ENCODE measurements at places on chromosomes 2 and 18.

DNA sequence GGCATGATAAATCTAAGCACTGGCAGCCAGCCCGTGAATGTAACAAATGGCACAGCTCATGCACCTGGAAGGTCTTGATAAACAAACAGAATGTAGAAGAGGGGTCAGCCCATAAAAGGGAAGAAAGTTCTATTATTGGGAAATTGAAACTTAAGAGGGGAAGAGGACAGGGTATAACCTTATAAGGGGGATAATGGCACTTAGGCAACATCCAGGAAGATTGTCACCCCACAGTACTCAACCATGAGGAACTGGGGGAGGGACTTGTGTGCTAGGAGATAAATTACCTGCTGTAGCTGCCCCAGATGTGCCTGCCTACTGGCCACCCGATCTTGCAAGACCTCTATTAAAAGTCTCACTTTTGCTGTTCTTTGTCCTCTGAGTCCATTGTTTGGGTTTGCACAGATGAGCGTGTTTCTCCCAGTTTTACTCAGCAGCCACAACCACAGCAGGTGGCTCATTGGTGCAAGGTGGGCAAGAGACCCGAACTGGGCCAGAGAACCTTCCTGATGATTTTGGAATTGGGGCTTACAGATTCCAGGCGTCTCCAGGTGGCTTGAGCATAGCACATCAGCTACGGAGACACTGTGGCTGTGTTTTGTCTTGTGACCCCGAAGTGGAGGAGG, 79.0 kb upstream of the TAF1B start:
- no peak for DNase-seq

- DNase-seq: no peak
These were observed 41.2 kb upstream of the RAB27B start for GRCh38 chr18:54787121-54787520.

DNA sequence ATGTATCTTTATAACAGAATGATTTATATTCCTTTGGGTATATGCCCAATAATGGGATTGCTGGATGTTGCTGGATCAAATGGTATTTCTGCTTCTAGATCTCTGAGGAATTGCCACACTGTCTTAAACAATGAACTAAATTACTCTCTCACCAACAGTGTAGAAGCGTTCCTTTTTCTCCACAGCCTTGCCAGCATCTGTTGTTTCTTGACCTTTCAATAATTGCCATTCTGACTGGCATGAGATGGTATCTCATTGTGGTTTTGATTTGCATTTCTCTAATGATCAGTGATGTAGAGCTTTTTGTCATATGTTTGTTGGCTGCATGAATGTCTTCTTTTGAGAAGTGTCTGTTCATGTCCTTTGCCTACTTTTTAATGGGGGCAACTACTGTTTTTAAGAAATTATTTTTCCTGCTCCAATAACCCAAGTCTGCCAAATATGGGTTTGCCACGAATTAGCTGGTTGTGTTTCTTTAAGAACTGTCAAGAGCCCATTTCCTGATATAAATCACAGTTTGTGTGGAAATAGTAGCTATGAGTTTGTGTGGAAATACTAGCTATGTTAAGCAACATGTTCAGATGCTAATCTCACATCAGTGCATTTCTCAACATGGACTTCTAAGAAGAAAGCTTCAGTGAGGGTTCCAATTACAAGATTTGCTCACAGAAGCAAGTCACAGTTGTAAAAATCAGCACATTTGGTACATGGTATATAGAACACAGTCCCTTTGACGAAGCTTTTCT, 259.4 kb downstream of the ANAPC1 start:
- DNase-seq: no peak

DNA sequence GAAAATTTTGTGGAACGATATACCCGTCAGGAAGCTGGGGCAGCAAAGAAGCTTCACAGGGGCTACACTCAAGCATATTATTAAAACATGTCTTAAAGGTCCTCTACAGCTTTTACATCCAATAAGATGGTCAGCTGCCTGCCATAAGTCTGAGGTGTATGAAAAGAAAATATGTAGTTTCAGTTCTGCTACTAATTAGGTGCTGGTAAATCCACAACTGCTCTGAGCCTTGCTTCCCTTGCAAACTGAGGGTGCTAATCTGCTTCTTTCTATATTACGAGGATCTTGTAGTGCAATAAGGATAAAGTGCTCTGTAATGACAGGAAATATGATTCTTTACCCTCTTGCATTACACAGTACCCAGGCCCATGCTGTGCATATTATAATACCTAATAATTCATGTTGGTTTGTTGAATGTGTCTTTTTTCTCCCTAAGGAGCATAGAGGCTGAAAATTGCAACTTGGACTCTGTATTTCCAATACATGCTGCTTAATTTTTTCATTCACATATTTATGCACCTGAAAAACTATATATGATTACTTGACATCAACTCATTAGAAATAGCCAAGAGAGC, 14.5 kb upstream of the SLC8A1 start:
- DNase-seq: no peak

GRCh38 chr2:224807153-224807964, 91.2 kb upstream of the CCDC195 start:
- no peak for DNase-seq

DNA sequence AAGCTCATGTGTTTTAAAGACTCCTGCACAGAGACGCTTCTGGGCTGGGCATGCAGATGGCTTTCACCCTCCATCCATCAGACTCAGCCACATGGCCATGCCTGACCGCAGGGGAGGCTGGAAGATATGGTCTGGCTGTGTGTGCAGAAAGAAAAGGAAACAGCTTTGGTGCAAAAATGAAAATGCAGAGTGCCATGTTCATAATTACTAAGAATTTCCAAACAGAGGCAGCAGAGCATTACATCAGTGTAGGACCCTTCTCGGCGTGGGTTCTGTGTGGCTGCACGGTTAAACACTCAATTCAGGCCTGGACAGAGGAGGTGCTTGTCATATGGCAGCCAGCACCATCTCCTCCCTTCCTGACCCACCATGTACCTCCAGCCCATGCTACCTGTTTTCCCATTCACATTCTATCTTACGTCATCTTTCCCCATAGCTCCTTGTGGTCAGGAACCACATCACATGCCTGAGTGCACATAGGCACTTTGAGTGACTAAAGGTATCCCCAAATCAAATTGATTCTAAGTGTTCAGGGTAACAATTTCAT, 200.3 kb upstream of the ID2 start:
- DNase-seq: no peak

- DNase-seq: no peak
These were observed 101.3 kb downstream of the PID1 start for GRCh38 chr2:229169751-229170150.

DNA sequence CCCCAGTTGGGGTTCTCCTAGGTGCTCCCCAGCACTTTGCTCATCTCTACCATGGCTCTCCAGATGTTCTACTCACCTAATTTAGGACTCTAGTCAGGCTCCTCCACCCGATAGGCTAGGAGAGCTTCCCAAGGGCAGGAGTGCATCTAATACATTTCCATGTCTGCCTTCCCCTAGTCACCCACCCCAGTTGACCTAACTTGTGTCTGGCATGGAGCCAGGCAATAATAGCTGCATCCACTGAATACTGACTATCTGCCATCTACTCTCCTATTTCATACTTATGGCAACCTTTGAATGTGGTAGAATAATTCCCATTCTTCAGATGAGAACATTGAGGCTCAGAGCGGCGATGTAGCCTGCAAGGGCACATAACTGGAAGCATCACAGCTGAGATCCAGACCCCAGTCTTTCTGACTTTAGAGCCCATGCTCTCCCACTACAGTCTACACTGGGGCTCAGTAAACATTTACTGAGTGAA, 71.8 kb upstream of the YWHAQ start:
- DNase-seq: no peak

DNA sequence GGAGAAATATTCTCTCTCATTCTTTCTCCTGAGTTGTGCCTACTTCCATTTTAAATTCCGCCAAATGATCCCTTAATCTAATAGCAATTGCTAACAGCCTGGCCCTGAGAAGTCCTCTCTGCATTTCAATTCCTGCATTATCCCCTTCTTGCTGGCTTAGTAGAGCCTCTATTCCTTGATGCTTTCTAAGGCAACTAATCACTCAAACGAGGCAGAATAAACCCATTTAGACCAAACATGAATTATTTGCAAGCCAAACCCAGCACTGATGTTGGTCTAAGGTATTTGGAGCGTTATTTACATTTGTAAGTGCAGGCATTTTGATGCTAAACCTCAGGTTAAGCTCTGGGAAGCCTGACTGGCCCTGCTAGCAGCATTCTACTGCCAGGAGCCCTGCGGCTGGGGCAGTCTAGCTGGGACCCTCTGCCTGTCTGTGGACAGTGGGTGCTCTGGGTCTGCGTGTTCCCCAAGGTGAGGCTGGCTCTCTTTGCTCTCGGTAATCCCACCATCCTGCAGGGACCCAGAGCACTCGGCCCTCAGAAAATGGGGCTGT, 173.1 kb upstream of the HS6ST1 start:
- DNase-seq: no peak

GRCh38 chr2:136980303-136980702, 215.0 kb downstream of the THSD7B start:
- DNase-seq: no peak

DNA sequence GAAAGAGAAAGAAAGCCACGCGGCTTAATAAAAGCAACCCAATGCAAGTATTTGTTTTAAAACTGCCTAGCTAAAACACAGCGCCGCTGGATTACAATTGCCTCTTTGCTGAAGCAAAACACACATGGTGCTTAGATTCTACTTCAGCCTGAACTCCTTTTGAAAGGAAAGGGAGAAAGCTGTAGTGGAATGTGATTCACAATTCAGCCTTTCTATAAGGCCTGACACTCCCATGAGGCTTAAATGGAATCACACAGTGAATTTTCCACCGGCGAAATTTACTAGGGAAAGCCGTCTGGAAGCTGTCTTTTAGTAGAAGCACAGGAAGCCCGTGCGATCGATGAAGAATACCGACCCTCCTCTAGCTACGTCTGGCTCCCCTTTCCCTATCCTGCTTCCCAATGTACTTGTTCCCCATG, 348.0 kb downstream of the DLGAP1 start:
- no peak for DNase-seq

DNA sequence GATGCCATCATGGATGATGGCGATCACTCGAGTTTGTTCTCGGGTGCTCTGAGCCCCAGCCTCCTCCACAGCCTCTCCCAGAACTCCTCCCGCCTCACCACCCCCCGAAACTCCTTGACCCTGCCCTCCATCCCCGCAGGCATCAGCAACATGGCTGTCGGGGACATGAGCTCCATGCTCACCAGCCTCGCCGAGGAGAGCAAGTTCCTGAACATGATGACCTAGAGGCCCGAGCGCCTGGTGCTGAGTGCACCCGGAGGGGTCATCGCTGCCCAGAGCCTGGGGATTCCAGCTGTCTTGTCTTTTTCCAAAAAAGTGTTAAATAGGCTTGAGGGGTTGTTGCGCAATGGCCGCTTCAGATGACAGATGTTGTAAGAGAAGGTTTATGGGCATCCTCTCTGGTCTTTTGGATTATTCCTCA, 254.8 kb downstream of the GLI2 start:
- DNase-seq: no peak

DNA sequence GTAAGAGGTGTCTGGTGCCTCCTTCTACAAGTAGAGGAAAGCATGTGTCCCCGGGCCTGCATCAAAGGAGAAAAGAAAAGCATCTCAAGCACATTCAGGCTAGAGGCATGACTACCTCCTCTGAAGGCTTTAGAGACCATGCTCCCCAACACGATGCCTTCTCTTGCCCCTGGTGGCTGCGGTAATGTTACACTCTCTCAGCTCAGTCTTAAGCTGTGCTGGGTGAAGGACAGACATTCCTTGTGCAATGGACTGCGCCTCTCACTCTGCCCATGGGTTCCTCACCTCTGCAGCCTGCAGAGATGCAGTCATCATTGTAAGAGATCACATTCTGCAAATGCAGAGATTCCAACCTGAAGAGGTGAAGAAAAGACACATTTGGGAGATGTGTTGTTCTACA, 148.2 kb upstream of the HNRNPA3 start:
- no peak for DNase-seq

DNA sequence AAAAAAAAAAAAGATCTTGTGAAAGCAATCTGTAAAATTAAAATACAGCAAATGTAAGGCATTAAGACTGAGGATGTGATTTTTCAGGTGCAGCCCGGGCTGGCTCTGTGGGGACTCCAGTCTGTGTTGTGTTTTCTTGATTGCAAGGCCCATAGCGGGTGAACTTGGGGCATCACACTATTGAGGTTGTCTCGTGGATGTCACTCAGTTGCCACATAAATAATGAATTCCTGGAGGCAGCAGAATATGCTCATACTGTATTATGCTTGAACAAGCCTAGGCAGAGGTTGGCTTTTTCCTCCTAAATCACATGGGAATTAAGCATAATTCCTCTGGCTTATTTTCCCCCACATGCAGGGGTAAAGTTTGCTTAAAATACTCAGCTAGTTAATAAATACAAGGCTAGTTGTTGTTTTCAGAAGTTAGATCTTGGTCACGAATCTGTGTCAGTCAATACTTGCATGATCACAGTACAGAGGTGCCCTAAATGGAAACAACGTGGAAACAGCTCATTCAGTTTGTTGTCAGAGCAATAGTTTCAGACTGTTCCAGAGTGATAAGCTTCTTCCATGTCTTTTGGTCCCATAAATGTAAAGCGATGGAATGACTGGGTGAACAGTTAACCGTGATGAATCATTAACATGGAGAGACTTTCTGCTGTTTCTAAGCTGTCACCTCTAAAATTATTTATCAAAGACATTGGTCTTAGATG, 16.4 kb downstream of the GEMIN6 start:
- no peak for DNase-seq

DNA sequence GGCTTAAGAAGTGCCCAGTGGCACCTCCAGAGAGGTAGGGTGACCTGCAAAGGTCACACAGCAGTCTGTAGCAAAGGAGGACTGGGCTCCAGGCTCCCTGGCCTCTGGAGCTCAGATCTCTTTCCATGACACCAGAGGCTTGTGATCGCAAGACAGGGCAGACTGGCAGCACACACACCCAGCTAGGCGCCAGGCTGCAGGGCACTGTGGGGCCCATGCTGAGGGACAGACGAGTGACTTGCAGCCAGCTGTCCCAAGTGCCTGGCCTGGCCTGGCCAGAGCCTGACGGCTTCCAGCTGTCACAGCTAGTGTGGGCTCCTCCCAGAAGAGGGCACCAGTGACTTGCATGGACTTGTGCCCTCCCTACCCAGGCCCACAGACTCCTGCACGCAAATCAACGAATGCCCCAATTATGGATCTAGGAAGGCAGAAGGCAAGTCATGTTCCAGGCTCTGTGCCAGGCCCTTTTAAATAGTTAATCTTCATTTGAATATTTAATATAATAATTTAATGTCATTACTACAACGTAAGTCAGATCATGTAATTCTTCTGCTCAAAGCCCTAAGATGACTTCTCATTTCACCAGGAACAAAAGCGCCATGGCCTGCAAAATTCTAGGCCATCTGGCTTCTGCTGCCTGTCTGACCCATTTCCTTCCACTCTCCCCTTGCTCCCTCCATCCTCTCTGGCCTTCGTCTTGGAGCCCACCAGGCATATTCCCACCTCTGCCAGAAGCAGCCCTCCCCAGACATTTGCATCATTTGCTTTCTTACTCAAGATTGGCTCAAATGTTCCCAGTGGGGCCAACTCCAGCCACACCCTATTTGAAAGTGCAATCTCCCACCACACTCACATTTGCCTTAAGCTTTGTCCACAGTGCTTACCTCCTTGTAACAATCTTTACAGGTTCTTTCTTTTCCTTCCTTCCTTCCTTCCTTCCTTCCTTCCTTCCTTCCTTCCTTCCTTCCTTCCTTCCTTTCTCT, 3.7 kb upstream of the SPEG start:
- DNase-seq: no peak

- DNase-seq: no peak
These were observed 156.4 kb upstream of the ITGA4 start for GRCh38 chr2:181300600-181301291.

GRCh38 chr2:220269367-220269766, 641.9 kb downstream of the SLC4A3 start:
- DNase-seq: no peak

Measured in HCT116 (cell line).